Right kidney (tissue), 9 donors: ENCODE measurements at places on chromosomes 5 and 9.
A peak's percentile ranks its signal among the peaks of the same experiment; 100 is the strongest.

- no peak for DNase-seq
These were observed 14.3 kb downstream of the HMGCR start for GRCh38 chr5:75351139-75351926.

DNA sequence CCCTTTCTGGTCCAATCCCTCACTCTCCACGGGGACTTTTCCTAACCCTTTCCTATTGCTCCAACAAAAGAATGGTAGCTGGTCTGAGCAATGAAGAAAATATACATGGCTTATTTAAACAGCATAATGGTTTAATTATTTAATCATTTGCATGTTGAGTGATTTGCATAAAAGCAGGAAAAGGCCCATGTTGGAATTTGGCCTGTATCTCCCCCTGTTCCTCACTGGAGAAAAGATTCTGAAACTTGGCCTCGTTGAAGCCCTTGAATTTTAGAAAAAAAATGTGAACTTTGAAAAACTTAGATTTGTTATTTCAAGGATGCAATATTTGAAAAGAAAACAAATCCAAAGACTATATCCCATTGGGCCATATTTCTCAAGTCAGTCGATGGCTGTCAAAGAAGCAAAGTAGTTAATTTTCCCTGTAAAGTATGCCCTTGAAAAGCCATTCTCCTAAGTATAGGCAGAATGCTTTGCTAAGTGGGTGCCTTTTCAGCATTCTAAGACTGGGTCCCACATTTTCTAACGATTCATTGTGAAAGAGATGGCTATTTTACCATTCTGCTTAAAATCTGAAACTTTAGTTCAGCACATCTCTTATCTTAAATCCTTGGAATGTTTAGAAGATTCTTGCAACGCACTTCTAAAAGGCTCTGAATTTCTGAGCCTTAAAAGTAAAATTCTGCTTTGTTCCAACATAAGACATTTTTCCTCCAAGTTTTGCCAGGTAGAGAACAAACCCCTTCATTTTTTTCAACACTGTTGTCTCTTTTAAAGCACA, 428.8 kb downstream of the ARHGEF28 start:
- no peak for DNase-seq

DNA sequence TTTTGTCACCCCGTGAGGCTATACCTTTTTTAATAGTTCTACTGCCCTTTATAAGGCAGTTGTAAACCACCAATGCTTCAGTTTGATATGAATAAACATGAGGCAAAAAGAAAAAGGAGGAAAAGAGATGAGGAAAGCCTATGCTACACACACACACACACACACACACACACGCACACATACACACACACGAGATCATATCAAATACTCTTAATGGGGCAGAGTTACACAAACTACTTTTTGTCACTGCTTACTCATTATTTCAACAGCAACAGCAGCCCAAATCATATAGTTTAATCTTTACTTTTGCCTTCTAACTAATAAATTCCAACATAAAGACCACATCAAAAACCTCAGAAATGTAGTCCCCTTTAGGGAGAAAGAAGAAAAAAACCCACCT, 116.8 kb upstream of the PAM start:
- no peak for DNase-seq

- no peak for DNase-seq
These were observed 68.8 kb downstream of the YIPF5 start for GRCh38 chr5:144101616-144102015.

DNA sequence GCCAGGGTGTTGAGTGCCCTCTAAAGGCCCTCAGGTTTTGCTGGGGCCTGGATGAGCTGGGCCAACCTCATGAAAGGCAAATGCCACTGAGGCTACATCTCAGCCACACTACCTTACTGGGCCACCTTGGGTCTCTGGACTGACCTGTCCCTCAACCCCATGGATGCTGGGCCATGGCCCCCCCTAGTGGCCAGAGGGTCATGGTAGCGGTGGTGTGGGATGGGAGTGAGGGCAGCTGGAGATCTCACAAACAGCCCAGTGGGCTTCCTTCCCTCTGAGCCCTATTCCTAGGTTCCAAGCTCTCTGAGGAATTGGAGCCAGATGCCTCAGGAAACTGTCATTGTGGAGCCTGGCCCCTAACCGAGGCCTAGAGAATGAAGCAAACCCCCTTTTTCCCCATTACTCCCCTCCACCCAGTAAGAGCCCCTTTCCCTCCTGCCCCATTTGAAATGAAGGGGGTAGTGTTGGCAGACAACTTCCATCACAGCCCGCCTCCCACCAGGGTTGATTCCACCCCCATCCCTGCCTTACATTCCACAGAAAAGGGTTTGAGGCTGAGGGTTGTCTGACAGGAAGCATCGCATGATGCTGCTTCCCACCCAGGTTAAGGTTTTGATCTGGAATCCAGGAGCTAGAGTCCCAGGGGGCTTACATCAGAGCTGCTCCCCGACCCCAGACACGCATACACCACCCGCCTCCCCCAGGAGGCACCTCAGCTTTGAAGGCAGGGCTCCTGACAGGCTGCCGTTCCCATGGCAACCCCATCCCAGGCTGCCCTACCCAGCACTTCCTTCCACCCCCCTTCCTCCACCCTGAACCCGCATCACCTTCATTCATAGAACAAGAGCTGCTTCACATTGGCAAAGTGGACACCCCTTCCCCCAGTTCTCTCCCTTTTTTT, 63.9 kb downstream of the PCDH1 start:
- DNase-seq, result no peak

DNA sequence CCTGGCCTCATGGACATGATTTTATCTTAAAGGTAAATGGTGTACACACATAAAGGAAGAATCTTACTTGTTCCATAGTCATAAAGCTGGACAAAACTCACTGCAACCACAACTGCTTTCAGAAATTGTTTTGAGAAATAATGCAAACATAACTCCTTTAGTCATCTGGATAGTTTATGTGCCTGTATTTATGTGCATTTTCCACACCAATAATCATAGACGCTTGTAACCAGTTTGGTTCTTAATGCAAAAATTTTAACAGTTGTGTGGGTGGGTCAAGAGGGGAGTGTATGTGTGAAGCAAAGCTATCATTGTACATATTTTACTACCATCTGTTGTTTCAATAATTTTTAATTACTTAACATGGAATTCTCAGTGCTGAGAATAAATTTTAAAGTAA, 80.1 kb downstream of the EFNA5 start:
- DNase-seq, result no peak

DNA sequence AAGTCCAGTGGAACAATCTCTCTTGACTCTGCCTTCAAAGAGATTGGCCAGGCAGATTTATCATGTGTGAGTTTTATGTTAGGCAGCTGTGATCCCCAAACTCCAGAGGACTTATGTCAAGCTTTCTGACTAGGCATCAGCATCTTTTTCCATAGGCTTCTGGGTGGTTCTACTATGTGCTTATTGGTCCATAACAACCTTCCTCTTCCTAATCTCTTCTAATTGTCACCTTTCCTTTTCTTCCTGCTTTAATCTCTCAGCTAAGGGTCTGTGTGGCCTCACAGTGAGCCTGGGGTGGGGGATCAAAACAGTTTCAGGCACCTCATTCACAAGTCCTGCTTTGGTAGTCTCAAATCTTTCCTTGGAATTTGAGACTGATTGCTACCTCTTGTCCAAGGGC, 170.9 kb upstream of the CHD1 start:
- no peak for DNase-seq

- no peak for DNase-seq
These were observed 76.6 kb downstream of the PAPPA start for GRCh38 chr9:116230051-116230632.

DNA sequence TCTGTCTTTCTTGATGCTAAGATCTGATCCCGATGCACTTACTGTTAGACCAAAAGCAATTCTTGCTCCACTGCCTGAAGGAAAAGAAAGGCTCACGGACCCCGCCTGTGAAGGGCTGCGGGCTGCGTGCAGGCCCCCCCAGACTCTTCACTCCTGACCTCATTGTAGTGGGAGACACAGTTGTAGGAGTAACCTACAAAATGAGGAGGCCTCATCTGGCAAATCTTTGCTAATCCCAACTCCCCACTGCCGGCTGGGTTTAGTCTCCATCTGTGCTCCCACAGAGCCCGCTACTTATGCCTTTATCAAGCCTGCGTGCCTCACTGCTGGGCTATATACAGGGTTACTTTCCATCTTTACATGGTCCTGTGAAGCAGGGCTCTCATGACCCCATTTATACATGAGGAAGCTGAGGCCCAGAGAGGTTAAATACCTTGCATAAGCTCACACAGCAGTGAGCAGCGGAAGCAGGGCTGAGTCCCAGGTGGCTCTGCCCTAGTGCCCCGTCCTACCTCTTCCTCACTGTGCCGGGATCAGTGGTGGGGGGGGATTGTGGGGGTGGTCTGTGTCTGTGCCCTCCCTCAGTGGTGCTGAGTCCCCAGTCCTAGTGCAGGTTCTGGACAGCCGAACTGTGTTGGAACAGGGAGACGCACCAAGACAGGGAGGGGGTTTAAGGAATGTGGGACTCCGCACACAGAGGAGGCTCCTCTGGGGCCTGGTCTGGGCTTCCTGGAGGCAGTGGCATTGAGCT, 43.9 kb upstream of the RNF130 start:
- DNase-seq, result no peak

- no peak for DNase-seq
These were observed 14.7 kb downstream of the BICD2 start for GRCh38 chr9:92749934-92750315.

- no peak for DNase-seq
These were observed 117.9 kb downstream of the BNC2 start for GRCh38 chr9:16752601-16753000.

DNA sequence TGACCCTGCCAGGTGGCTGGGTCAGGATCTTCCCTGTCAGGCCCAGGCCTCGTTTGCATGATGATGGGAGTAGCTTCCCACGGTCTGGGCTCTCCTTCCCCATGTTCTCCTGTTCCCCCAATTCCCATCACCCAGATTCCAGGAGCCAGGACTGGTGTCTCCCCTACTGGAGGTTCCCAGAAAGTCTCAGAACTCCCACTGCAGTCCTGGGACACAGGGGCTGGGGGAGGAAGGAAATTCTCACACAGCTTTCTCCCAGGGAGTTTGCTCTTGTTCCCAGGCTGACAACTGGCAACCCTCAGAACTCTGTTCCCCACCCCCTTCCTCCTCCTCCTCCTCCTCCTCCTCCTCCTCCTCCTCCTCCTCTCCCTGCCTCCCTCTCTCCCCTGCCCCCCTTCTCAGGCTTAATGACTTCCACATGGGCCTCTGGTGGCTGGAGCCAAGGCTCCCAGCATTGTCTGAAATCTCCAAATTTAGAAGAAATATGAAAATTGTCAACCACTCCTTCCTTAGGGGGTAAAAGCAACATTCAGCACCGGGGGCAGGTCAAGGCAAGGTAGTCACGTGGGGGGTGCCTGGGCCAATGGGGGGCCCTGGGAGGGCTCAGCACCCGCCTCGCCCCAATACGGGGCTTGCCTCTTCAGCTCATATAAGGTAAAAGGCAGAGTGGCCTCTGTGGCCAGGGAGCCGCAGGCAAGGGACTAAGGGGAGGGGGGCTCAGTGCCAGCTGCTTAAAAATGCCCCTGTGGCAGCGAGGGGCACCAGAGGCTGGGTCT, 27.3 kb upstream of the IL17B start:
- peak; percentile 47 for DNase-seq

GRCh38 chr9:89815903-89816573, 211.2 kb downstream of the GADD45G start:
- DNase-seq, result no peak

GRCh38 chr9:132582276-132582785, at the start of gene BARHL1:
BARHL1 (plus strand) TSS chr9:132582606; CDS start chr9:132582798, 192 bp downstream.
- DNase-seq, result no peak

DNA sequence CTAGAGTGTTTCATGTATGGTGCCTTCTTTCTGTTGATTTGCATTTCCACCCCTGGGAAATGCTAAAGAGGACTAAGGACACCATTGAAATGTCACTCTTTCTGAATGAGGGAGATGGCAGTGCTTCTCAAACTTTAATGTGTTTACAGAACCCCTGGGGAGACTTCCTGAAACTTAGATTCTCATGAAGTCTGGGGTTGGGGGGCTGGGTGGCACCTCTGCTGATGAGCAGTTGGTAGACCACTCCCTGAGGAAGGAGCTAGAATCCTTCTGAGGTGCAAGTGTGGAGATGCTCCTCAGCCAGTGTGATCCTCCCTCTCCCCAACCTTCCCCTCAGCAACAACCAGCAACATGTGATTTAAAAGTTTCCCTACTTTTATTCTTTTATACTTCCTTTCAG, 546.8 kb downstream of the LRRC70 start:
- DNase-seq, result no peak

DNA sequence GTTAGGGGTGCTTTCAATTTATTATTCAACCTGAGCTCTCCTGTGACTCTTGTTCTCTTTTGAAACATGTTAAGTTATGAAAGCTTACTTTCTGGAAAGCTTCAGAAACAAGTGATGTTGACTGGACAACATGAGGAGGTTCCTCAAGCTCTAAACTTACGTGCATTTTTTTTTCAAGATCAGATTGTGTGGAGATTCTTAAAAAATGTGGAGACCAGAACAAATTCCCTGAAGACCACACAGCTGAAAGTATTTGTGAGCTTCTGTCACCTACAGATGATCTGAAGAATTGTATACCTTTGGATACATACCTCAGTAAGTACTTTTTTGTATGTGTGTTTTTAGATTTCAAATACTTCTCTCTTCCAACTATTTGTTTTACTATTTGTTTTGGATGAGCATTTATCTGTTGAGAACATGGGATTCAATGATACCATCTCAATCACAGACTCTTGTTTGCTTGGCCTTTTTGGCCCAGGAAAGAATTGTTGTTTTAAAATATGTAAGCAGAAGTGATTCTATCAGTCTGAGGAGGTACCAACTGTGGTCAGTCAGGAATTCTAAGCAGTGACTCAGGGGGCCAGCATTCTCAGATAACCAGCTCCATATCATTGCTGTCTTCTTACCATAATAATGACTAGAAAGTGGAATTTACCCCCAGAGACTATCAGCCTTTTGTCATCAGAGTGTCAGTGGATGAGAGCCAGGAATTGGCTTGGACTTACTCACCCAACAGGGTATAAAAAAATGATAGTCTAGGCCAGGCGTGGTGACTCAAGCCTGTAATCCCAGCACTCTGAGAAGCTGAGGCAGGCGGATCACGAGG, 34.4 kb upstream of the GLIPR2 start:
- no peak for DNase-seq

GRCh38 chr9:95979446-95979845, 104.0 kb downstream of the ERCC6L2 start:
- DNase-seq, result no peak

DNA sequence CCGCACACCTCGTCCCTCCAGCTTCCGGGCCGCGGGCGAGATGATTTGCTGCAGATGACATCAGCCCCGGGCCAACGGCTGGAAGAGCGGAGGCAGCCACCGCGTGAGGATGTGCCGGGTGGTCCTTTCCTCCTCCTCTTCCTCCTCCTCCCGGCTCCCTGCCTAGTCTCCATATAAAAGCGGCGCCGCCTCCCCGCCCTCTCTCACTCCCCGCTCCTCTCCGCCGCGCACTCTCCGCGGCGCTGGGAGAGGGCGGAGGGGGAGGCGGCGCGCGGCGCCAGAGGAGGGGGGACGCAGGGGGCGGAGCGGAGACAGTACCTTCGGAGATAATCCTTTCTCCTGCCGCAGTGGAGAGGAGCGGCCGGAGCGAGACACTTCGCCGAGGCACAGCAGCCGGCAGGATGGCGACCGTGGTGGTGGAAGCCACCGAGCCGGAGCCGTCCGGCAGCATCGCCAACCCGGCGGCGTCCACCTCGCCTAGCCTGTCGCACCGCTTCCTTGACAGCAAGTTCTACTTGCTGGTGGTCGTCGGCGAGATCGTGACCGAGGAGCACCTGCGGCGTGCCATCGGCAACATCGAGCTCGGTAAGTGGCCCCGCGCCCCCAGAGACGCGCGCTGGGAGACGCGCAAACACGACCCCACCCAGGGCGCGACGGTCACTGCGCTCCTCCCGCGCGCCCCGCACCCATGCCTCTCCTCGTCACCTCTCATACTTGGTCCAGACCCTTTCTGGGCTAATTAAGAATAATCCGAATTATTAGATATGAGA, at the start of gene MAP1B:
MAP1B (plus strand) TSS at position 345 of the 770 bp plus-strand sequence; CDS start at position 402, 57 bp downstream.
- peak; percentile 83 for DNase-seq

- no peak for DNase-seq
These were observed 719.3 kb upstream of the ZNF608 start for GRCh38 chr5:125465703-125466102.
